Activated CD8-positive, alpha-beta memory T cell treated with anti-CD3 and anti-CD28 coated beads for 1 hour (primary cell): ENCODE measurements at places on chromosomes 16 and 17.

- no peak for DNase-seq
These were observed 30.1 kb downstream of the DNAH2 start for GRCh38 chr17:7747635-7748071.

DNA sequence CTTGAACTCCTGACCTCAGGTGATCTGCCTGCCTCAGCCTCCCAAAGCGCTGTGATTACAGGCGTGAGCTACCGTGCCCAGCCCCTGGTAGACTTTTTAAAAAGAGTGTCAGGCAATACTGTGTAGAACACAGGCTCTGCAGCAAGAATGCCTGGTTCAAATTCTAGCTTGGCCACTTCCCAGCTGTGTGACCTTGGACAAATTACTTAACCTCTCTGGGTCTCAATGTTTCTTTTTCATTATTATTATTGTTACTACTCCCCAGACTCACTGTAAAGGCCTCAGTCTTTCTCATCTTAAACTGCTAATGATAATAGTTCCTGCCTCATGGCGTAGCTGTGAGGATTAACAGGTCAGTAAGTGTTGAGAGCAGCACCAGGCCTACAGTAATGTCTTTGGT is 114.3 kb downstream of the LITAF start:
- DNase-seq, result no peak

DNA sequence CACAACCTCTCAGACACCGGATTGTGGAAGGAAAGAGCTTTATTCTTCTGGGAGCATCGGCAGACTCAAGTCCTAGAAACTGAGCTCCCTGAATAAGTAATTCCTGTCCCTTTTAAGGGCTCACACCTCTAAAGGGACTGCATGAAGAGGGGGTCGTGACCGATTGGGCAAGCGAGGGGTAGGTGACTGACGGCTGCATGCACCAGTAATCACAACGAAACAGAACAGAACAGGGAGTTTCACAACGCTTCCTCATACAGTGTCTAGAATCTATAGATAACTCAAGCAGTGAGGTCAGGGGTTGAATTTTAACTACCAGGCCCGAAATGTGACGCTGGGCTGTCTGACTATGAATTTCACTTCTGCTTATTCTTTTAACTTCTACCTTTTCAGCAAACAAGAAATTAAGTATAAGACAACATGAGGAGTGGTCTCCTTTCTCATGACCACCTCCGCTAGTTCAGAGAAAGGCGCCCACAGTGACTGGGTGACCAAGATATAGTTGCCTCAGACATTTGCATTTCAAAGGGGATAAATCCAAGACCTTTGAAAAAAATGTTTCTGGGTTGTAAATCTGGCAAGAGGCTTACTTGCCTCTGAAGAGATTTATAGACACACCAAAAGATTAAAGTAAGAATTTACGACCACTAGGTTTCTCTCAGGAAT is 88.4 kb upstream of the ATF7IP2 start:
- DNase-seq, result no peak

GRCh38 chr17:2068519-2069051 is 13.7 kb downstream of the HIC1 start:
- no peak for DNase-seq

DNA sequence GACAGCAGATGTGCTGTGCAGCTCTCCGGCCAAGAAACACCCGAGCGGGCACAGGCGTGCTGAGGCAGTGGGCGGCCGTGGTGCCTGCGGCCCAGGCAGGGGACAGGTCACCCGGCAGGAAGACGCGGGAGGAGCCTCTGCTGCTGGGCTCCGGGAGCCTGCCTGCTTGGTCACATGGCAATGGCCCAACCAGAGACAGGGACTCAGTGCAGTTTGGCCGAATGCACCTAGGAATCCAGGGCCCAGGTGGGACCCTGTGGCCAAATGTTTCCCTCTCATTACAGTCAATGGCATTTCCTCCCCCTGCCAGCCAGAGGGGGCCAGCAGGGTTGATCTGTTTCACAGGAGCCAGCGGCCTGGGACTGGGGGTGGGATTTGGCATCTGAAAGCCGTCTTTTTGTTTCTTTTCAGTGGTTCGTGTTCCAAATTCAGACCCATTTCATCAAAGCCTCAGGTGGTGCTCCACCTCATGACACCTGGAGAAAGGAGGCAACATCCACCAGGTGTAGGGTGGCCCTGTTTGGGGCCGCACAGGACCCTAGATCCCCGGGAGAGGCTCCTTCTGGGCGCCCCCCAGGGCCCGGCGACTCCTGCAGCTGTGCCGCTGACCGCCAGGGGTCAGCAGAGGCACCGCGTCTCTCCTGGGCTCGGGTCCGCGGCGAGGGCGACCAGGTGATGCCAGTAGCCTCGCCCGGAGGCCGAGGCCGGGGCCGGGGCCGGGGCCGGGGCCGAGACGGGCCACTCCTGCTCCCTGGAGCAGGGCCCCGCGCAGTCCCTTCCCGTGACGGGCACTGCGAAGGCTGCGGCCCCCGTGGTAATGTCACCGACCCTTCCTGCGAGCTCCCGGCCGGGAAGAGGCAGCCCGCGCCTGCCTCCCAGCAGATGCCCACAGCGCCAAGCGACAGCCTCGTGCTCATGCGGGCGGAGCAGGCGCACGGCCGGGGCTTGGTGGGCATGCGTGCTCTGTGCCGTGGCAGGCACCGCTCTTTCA is 118.5 kb downstream of the C16orf78 start:
- no peak for DNase-seq

DNA sequence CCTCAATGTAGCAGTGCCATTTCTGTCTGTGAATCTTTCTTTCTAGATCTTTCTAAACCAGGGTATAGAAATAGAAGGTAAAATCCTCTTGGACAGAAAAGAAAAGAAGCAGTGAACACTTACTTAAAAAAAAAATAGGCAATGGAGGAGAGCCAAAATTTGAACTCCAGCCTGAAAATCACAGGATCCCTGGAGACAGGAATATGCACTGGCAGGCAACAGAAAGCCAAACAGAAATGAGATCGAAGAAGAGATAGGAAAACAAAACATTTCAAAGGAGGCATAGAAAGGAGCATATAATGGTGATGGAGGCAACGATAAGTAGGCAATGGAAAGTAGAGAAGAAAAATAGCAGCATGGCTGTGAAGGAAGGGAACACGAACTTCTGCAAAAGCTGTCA is 253.7 kb upstream of the HSBP1 start:
- DNase-seq, result no peak

GRCh38 chr17:76584427-76585032 is 1.1 kb downstream of the ST6GALNAC2 start:
- no peak for DNase-seq

DNA sequence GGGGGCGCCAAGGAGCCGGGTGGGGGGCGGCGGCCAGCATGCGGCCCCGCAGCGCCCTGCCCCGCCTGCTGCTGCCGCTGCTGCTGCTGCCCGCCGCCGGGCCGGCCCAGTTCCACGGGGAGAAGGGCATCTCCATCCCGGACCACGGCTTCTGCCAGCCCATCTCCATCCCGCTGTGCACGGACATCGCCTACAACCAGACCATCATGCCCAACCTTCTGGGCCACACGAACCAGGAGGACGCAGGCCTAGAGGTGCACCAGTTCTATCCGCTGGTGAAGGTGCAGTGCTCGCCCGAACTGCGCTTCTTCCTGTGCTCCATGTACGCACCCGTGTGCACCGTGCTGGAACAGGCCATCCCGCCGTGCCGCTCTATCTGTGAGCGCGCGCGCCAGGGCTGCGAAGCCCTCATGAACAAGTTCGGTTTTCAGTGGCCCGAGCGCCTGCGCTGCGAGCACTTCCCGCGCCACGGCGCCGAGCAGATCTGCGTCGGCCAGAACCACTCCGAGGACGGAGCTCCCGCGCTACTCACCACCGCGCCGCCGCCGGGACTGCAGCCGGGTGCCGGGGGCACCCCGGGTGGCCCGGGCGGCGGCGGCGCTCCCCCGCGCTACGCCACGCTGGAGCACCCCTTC is 484 bp downstream of the FZD2 start:
- no peak for DNase-seq

DNA sequence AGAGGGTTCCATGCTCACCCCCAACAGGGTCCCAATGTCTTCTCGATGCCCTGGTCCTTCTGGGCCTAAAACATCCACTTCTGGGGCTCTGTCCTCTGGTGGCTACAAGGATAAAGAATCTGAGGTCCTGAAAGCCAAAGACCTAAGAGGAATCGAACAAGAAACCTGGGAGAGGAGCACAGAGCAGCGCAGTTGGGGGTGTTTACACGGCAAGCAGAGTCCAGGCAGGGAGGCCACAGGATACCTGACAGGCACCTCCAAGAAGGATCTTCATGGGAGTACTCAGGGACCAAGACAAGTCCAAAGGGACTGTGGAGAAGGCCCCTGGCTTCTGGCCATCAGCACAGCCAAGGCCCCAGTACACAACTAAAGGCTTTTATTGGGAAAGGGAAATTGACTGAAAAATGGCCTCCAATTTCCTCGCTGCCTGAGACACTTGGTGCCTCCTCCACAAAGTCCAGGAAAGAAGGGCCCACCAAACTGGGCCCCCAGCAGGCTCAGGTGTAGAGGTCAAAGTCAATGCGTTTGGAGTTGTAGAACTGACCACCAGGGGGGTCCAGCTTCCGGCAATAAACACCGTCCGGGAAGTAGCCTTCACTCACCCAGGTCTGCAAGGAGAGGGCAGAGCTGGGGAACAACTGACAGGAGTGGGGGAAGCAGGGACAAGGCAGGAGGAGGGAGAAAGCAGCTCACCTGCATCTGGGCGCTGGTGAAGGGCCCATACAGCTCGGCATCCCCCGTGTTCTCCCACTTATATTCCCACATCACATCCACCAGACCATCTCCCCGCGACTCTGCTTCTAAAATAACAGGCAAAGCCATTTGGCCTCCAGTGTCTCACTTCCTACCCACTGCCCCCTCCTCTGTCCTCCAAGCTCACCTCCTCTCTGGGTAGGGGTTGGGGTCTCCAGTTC is 2.4 kb downstream of the CD2BP2 start:
- DNase-seq, result no peak

DNA sequence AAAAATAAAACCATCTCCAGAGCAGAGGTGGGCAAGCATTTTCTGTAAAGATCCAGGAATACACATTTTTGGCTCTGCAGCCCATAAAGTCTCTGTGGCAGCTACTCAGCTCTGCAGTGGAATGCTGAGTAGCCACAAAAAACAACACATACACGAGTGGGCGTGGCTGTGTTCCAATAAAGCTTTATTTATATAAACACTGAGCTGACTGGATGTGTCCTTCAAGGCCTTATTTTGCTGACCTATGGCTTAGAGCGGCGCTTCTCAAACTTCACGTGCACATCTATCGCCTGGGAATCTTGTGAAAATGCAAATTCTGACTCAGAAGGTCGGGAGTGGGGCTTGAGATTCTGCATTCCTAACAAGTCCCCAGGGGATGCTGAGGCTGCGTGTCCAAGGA is 39.7 kb downstream of the XYLT1 start:
- no peak for DNase-seq

- no peak for DNase-seq
These were observed 4.8 kb upstream of the CALB2 start for GRCh38 chr16:71353736-71354135.

DNA sequence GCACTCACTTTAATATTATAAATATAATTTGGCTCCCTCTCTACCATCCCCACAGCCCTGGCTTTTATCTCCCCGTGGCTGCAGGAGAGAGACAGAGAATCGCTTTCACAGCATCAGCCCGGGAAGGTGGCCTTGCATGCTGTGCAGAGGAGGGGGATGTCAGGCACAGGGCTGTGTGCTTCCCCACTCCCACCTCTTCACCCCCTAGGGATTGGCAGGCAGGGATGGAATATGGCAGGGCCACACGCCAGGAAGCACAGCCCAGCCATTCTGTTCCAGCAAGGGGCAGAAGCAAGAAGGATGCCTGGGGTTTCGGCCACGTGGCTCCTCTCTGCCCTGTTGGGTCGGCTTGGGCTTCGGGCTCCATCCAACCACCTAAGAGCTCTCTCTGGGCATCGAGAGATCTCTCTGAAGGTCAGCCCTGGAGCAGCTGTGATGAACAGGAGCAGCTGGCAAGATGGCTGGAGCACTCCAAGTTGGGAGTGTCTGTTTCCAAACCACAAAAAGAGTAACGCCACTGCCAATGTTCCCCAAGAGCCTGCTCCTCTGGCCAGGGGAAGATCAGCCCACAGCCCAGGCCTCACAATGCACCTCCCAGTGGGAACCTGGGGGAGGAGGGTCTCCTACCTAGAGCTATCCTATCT is 223.2 kb downstream of the C16orf78 start:
- DNase-seq, result no peak

- DNase-seq, result no peak
These were observed 6.7 kb downstream of the RPUSD1 start for GRCh38 chr16:781346-782010.

DNA sequence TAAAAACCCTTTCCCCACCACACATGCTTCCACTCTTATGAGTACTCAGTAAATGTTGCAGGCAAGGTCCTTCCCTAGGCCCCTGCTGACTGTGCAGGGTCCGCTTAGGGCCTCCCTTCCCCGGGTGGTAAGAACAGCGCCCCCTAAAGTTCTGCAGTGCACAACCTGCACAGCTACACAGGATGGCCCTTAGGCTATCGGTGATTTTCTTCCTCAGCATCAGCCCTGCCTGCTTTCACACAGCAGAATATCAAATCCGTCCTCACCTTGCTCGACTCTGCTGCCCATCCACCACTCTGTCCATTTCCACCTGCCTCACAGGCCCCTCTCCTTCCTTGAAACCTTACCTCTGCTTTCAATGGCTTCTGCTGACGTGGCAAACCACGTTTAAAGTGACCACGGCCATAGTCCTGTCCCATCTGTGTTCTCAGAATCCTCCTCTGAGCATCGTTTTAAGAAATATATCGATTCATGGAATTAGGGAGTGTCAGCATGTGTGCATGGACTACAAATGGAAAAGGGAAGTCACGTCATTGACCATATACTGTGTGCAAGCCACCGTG is 51.4 kb upstream of the TMEM132E start:
- DNase-seq, result no peak

DNA sequence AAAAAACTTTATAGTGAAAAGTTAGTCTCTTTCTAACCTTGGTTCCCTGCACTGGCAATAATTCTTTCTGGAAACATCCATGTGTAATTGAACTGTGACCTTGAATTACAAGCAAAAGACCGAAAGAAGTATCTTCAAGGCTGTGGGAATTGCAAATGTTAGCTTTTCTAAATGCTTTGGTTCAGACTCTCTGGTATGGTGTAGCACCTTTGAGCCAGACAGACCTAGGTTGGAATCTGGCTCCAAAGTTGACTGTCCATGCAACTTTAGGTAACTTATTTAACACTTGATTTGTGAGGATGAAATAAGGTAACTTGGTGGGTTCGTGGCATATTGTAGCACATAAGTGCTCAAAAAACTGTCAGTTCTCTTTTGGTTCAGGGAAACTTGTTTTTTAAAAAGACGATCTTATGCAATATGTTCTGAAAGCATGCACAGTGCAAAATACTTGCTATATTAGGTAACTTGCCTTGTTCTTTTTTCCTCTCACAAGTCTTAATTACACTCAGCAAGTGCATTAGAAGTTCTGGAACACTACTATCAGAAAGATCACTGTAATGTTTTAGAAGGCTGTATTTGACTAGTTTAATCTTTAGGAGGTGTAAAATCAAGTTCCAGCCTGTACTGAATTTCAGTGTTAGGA is 46.3 kb downstream of the TANGO6 start:
- DNase-seq, result no peak

GRCh38 chr17:82356845-82357355 is 2.1 kb upstream of the TEX19 start:
- no peak for DNase-seq

DNA sequence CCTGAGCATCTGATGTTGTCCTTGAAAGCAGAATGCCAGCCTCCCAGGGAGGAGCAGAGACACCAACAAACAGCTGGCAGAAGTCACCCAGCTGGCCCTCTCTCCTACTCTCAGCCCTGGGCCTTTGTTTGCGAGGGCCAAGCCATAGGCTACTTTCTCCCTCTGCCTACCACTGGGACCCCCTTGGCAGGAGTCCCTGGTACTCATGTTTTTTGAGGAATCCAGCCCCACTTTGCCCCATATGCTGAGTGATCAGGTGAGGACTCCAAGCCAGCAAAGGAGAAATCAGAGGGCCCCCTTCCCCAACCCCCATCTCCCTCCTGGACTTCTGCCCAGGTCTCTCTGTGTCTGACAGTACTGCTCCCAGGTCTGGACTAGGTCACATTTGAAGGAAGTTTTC is 121.9 kb downstream of the USP31 start:
- DNase-seq, result no peak
